ENCODE measurements at places on chromosomes 2 and 18.
A peak's percentile ranks its signal among the peaks of the same experiment; 100 is the strongest.

DNA sequence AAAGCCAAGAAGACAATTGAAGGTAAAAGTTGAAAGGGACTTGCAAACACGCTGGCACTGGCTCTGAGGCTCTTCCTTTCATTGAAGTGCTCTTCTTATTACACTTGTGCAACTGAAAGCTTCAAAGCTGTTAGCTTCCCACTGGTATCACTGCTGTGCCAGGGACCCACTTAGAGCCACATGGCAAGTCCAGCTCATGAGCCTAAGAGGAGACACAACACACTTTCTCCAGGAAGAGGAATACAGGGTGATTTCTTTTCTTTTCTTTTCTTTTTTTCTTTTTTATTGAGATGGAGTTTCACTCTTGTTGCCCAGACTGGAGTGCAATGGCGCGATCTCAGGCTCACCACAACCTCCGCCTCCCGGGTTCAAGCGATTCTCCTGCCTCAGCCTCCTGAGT, 218.2 kb downstream of the ATAD2B start:
- DNase-seq, result no peak

GRCh38 chr2:230218421-230218820, 1.4 kb downstream of the SP110 start:
- no peak for DNase-seq

- DNase-seq, result no peak
These were observed 6.8 kb downstream of the COPS8 start for GRCh38 chr2:237092506-237092905.

- peak; percentile 65 for DNase-seq
These were observed 13.3 kb downstream of the BABAM2 start for GRCh38 chr2:27903649-27904404.

- DNase-seq, result no peak
These were observed 133.7 kb downstream of the FBXO15 start for GRCh38 chr18:74013955-74014354.

- peak; percentile 70 for DNase-seq
These were observed 1.3 kb downstream of the SPTBN1 start for GRCh38 chr2:54457323-54458023.

DNA sequence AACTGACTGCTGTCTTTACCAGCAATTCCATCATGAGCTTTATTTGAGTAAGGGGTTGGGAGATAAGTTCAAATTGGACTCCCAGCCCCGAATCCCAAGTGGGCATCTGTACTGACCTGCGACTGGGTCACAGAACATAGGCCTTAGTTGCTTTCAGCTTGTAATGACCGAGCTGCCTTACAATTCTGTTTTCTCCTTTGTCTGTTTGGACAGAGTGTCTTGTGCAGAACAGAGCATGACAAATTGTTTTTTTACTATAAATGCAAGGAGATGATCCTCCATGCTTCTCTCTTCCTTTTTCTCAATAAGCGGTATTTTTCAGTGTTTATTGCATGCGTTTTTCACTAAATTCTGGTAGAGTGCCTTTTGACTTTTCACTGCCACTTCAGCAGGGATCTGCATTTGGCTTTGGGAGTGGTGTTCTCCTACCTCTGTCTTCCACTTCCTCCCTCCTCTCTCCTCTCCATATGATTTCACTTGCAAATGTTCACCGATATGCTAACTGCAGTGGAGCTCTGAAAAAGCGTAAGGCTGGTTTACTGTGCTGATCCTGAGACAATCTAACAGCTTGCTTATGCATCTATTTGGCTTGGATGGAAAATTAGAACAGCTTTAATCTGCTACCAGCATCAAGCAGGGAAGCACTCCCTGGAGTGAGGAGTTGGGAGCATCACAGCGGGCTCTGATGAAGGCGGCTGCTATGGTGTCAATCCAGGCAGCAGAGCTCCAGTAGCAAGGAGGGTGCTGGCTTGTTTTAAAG, 158.8 kb upstream of the SMIM21 start:
- no peak for DNase-seq

DNA sequence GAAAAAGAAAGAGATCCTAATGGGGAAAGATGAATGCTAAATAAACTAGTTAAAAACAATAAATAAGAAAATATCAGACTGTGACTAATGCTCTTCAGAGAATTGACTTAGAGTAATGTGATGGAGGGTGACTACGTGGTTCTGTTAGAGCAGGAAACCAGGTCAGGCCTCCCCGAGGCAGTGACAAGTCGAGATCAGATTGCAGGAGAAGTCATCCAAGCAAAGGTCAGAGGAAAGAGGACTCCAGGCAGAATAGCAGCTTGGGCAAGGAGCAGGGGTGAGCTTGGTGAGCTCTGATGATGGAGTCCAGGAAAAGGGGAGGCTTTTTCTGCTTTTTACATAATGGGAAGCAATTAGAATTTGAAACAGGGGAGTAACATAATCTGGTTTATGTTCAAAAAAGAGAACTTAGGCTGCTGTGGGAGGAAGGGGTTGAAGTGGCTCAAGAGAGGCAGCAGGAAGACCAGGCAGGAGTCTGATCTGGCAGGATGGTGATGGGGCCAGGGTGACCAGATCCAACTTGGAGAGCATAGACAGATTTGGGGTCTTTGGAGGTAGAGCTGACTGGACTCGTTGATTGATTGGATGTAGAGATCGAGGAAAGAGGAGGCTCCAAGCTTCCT, 27.3 kb upstream of the ITGB6 start:
- peak; percentile 82 for DNase-seq

DNA sequence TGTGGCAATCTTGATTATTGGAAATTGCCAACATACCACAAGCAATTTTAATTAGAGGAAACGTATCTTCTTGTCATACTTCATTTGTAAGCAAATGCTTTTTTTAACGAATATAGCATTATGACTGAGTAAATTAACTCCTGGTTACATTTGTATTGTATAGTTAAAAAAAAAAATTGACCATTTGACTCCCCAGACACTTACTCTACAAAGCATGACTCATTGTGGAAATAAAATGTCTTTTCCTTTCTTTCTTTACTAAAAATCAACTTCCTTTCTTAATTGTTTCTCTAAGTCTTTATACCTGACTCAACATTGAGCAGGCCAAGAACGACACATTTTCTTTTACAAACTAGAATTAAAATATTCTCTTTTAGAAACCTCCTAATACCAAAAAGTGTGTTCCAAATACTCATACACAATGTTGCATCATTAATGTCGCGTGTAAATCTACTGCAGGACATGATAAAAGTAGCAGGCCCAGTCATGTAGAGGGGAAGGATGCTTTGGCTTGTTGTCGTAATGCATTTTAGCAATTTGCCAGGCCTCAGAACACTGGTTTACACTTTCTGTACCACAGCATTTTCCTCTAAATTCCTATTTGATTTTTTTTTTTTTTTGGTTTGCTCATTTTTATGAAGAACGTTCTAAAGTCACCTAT, 349.6 kb upstream of the KCNH7 start:
- no peak for DNase-seq

GRCh38 chr18:22509423-22509822, 91.7 kb upstream of the CTAGE1 start:
- no peak for DNase-seq

- no peak for DNase-seq
These were observed 228.6 kb downstream of the SETBP1 start for GRCh38 chr18:44909191-44909719.

DNA sequence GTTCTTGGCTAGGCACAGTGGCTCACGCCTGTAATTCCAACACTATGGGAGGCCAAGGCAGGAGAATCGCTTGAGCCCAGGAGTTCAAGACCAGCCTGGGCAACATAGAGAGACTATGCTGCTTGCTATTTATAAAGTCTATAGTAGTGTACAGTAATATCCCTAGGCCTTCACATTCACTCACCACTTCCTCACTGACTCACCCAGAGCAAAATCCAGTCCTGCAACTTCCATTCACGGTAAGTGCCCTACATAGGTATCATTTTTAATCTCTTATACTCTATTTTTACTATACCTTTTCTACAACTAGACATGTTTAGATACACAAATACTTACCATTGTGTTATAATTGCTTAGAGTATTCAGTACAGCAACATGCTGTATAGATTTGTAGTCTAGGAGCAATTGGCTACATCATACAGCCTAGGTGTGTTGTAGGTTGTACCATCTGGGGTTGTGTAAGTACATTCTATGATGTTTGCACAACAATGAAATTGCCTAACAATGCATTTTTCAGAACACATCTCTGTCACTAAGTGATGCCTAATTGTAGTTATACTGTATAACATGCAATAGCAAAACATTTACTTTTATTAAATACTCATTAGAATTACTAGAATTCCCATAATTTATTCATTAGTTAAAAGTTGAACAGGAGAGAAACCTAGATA, 8.8 kb downstream of the DHX57 start:
- no peak for DNase-seq

GRCh38 chr2:1743396-1744150, 742 bp downstream of the PXDN start:
- DNase-seq, result peak; percentile 78

GRCh38 chr18:57084331-57085271, 62.3 kb upstream of the BOD1L2 start:
- DNase-seq, result no peak

DNA sequence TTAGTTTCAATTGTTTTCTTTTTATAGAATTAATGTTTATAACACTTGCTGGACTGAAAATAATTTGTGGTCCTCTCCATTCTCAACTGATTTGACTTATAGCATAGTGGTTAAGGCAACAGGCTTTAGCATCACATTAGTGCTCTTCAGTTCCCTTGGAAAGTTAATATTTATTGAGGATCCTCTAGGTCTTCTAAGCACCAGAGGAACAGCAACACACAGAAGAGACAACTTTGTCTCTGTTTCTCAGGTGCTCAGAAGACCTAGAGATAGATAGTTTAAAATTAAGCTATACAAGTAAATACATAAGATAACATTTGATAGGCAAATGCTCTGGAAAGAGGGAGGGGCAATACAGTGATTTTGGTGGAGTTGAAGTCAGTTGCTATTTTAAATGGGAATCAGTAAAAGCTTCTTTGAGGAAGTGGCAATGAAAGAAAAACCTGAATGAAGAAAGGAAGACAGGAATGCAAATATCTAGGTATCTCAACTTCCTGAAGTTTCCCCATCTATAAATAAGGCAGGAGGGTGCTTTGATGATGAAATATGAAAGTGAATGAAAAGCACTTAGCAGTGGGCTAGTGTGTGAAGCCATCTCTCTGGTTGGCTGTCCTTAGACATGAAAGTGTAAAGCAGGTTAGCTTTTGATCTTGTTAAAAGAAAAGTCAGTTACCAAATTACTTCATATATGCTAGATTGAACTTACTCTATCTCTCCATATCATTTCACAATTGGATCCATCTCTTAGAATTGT, 7.9 kb downstream of the NEUROD1 start:
- DNase-seq, result no peak

- no peak for DNase-seq
These were observed 15.2 kb downstream of the AFG3L2 start for GRCh38 chr18:12361770-12362378.

DNA sequence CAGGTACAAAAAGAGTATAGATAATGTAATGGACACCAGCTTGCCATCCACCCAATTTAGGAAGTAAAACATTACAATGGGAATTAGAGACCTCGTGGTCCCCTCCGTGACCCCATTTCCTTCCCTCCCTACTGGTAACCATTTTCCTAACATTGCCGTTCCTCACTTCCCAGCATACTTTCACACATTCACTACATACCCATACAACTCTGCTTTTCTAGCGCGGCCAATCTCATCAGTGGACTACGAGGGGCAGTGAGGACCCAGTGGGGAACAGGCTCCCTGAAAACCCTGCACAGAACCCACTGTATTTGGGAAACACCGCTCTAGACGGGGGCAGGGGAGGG, 1.1 kb downstream of the ENOSF1 start:
- no peak for DNase-seq

DNA sequence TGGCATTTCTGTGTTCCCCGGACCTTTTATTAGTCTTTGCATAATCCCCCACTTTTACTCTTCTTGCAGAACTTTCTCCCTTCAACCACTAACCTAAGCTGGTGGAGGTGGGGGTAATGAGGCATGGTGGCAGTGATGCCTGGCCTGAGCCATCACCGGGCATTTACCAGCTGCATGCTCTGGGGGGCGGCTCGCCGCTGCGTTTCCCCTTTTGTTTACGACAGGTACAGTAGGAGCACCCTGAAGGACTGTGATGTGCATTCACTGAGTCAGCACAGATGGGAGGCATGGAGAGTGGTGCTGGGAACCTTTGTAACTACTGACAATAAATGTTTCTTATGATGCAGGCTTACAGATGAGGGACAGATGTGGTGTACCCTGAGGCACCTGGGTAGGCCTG, 46.9 kb downstream of the PLEKHB2 start:
- no peak for DNase-seq

- no peak for DNase-seq
These were observed 15.1 kb upstream of the CYP27C1 start for GRCh38 chr2:127235082-127235702.

GRCh38 chr18:61731178-61731577, 161.6 kb downstream of the RNF152 start:
- DNase-seq, result no peak

GRCh38 chr2:72995430-72996116, 75.9 kb downstream of the SFXN5 start:
- DNase-seq, result peak; percentile 44

DNA sequence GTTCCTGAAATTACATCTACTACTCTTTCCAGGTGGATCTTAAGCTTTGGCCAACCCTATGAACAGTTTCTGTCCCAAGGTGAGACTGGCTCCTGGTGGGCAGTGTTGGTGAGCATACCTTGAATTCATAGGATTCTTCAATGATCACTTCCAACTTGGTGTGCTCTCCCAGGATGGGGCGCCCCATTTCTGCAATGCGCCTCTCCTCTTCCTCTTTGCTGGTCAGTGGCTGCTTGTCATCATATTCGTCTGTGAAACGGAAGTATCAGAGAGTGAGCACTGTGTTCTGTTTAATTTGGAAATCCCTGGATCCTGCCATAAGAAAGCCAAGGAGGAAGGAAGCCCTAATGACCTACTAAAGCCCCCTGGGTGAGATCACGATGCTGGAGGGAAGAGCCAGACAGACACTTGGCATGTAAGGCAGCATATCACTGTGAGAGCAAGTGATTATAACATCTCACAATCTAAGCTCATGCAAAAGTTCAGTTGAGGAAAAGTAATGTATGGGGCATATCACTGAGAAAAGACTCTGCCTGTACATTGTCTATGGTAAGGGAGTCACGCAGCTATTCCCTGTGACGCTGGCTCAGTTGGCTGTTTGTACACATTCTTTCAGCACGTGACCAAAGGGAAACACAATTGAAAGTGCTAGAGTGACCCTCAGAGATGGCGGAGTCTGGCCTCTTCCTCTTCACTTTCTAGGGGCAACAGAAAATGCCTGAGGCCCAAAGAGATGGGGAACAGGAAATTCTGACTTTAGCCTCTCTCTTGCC, 287.0 kb downstream of the SLC8A1 start:
- no peak for DNase-seq

DNA sequence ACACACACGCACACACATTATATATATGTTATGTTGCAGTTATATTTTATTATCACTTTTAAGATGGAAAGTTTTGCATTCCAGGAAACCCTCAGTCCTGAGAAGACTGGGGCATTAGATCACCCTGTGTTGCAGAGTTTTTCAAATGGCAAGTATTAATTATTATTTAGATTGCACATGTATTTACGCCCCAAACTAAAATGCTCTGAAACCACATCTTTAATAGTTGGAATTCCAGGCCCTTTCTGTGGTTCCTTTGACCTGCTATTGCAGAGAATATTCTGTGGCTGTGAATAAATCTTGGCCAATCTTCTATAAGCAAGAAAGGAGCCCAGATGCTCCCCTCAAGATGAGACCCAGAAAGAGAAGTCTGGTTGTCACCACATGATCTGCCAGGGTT, 427.0 kb upstream of the TNP1 start:
- DNase-seq, result no peak

Measured in islet precursor cell (in vitro differentiated cells).